ENCODE measurements at places on chromosomes 4 and X.

GRCh38 chr4:168882650-168883233, 127.3 kb downstream of the CBR4 start:
- no peak for DNase-seq

- DNase-seq = no peak
These were observed 882 bp upstream of the CXCR3 start for GRCh38 chrX:71619193-71619592.

DNA sequence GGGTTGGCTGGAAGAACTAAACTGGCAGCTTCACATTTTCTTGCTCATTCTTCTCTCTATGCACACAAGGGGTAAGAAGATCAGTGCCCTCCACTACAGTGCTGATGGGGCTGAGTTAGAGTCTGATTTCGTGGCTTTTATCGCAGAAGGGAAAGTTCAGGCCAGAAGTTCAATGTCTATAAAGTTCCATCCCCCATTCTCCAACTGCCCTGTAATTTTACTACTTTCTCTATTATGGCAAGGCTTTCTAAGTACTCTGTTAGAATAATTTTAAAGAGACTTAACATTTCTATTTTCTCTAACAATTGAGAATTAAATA, 293.9 kb downstream of the BMPR1B start:
- no peak for DNase-seq

DNA sequence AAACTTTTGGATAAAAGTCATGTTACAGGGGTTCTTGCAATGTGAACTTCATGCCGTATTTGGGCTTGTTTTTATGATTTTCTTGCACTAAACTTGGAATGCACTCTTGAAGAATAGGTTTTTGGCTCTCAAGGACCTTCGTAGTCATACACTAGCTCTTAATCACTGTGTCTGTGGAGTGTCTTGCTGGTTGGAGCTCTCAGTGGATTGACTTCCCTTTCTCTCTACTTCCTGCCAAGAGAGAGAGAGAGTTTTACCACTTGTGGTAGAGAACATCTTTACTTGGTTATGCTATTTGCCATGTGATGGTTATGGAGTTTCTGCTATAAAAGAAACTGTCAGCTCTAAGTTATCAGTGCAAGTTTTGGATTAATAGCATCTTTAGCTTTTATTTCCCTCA, 112.4 kb downstream of the BMPR1B start:
- DNase-seq = no peak

DNA sequence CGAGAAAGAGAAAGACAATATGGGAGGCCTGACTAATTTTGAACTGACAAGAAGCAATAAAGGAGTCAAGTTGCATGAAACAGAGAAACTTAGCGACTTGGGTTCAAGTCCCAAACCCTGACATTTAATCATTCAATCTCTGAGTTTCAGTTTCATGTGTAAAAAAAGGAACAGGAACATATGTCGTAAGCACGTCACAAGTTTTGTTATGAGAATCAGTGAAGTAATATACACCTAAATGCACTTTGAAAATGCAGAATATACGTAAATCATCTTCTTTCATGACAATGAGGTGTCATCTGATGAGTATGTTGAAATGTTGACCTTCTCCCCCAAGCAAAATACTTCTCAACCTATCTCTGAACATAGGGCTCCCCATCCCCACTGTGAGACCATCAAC, 10.4 kb downstream of the ACOT9 start:
- DNase-seq = no peak

DNA sequence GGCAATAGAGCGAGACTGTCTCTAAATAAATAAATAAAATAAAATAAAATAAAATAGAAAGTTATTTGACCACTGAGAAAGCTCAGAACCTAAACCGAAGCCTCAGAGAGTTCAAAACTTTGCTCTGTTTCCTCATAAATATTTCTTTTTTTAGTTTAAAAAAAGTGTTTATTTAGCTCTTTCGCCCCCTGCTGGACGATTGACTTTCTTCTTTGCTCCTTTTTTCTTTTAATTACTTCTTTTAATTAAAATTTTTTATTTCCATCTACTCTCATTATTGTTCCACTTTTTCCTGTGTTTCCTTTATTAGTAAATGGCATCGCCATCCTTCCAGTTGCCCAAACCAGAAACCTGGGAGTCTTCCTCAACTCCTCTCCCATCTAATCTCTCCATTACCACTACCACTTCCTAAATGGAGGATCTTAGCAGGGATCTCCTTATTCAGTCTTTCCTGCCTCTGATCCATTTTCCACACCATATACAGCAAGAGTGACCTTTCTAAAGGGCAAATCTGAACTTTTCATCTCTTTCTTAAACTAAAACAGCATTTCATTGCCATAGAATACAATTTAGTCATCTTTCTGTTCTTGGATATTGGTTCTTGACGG, 728 bp upstream of the IL13RA2 start:
- no peak for DNase-seq

GRCh38 chr4:10024303-10024702, 3.0 kb upstream of the SLC2A9 start:
- DNase-seq = no peak

- DNase-seq = no peak
These were observed 5.9 kb upstream of the MAGEC3 start for GRCh38 chrX:141832247-141832646.

- DNase-seq = no peak
These were observed 57.3 kb upstream of the SHISA3 start for GRCh38 chr4:42339935-42340406.

- no peak for DNase-seq
These were observed 102.3 kb downstream of the ADRA2C start for GRCh38 chr4:3868211-3869173.

GRCh38 chr4:107449611-107450369, 270.2 kb downstream of the PAPSS1 start:
- DNase-seq = no peak

GRCh38 chr4:138305050-138305449, 62.9 kb upstream of the SLC7A11 start:
- no peak for DNase-seq

- no peak for DNase-seq
These were observed 294.6 kb upstream of the STS start for GRCh38 chrX:6852869-6853268.

- no peak for DNase-seq
These were observed 91.7 kb upstream of the PHOX2B start for GRCh38 chr4:41839916-41840854.

- no peak for DNase-seq
These were observed 751 bp upstream of the RGS12 start for GRCh38 chr4:3291969-3292570.

DNA sequence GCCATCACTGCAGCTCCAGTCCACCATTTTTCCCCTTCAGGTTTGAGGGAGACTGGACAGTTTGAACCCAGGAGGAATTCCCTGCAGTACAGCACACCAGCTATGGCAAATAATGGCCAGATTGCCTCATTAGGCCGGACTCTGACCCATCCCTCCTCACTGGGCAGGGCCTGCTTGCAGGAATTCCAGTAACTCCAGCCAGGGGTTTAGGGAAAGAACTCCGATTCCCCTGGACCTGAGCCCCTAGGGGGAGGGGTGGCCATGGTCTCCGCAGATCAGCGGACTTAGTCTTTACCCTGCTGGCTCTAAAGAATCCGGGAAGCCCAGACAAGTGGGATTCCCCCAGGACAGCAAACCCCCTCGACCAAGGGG, 342.8 kb downstream of the DMD start:
- DNase-seq = no peak

DNA sequence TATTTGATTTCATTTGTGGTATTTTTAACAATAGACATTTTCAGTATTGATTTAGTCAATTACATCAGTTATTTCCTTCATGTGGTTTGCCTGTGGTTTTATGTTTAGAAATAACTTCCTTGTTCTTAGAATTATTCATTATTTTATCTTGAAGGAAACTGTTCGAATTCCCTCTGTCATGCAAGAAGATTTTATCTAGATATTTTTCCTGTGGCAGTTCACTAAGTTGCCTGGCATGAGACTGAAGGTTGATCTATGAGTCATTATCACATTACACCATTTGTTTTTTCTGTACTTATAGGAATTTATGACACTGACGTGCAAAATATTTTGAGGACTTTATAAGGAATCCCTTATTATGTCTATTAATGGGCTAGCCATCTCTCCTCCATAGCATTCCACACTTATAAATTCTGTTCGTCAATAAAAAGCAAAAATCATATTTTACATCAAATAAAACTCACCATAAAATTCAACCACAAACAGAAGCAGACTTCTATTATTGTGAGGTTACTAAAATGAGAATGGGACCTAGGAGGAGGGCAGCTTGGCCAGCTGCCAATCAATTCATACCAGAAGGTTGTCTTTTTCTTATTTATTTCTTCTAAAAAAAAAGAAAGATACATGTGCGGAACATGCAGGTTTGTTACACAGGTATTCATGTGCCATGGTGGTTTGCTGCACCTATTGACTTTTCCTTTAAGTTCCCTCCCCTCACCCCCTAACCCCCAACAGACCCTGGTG, 179.0 kb downstream of the KCNIP4 start:
- DNase-seq = no peak

DNA sequence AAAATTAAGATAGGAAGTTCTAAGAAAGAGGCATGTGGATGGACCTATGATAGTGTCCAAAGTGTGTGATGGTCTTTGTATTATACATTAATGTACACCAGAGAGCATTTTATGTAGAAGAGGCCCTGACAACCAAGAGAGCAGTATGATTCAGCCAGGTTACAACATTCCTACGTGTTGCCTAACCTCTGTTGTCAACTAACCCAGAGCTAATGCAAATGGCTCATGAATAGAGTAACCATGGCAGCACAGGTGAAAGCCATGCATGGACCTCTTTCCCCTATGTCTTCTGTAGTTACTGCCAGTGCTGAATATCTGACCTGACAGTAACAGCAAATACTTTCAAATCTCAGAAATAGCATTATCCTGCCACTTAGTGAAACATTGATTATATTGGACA, 255.6 kb downstream of the NDST4 start:
- DNase-seq = no peak

DNA sequence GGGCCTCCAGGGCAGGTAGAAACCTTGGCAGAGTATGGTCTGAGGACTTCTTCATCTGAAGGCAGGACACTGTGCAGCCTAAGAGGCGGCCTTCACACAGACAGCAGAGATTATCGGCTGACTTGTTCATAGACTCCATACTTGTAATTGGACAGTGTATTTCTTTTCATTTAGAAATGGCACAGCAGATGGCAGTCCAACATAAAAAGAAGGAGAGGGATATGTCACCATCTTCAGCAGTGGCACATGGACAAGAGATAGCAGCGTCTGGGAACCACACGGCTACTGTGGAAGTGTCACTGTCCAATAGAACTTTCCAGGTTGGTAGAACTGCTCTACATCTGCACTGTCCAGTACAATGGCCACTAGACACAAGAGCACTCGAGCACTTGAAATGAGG, 21.7 kb upstream of the GEMIN8 start:
- peak; percentile 52 for DNase-seq

DNA sequence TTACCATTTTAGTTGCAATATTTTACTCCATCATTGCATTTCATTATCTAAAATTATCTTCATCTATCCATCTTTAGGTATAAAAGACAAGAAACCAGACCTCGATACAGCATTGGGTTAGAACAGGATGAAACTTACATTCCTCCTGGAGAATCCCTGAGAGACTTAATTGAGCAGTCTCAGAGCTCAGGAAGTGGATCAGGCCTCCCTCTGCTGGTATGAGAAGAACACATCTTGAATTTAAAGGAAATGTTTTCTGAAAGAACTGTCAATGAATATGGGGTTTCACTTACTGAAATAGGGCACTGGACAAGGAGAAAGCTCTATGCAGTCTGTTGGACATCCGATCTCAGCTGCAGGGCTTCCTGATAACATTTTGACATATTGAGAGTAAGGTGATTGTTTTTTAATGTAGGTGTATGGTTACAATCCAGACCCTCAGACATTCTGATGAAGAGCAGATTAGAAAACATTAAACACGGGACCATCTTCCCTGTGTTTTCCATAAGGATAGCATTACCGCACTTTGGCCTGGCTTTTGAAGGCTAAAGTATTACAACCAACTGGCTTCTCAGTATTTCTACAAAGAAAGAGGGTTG, 367.2 kb downstream of the BMPR1B start:
- peak; percentile 14 for DNase-seq

GRCh38 chr4:173526724-173527102, 3.3 kb downstream of the HAND2 start:
- no peak for DNase-seq

- DNase-seq = peak; percentile 96
These were observed at the start of gene PPM1K for GRCh38 chr4:88284439-88285234. PPM1K (minus strand) TSS chr4:88284561; CDS start chr4:88278583, 5,978 bp downstream.

GRCh38 chr4:36218121-36218520, 26.2 kb downstream of the ARAP2 start:
- DNase-seq = no peak

DNA sequence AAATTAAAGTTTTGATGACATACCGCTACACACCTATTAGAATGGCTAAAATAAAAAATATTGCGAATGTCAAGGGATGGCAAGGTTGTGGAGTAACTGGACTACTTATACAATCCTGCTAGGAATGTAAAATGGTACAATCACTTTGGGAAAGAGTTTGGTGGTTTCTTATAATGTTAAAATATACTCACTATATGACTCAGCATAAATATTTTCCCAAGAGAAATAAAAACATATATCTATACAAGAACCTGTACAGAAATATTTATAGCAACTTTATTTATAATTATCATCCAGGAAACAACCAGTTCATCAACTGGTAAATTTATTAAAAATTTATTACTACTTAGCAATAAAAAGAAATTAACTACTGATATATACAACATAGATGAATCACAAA, 89.7 kb downstream of the SLC10A7 start:
- no peak for DNase-seq

DNA sequence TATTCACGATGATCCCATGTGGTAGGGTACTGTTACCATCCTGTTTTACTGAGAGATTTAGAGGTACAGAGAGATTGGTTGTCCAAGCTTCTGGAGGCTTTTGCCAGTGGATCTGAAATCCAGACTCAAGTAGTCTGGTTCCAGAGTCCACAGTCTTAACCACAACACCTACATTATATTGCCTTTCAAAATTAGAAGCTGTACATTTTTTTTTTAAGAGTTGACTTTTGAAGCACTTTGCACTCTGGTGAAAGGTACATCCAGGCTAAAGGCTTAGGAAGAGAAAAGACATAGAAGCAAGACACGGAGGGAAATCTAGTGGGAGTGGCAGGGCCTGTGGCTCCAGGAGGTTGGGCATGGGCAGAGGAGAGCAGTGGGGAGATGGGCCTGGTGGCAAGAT, 122.1 kb downstream of the AFF1 start:
- DNase-seq = no peak

DNA sequence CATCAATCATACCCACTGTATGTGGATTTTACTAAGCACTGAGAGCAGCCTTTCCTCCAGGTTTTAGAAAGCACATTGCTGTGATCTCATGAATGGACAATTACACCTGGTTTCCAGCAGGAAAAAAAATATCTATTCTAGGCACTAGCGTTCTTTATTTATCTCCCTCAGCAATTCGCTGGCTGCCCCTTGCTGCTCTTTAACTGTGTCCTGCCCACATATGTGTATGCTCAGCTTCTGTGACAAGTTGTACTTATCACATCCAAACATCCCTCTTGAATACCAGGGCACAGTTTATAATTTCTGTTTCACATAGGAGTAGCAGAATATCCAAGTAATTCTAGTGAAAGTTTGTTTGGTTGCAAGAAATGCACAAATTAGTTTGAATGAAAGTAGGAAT, 146.8 kb downstream of the USP46 start:
- DNase-seq = no peak

GRCh38 chrX:150038315-150038714, 100.0 kb upstream of the EOLA2 start:
- no peak for DNase-seq

Measured in NCI-H446 (cell line).